ENCODE measurements at places on chromosomes 11 and 22. TPM values are rescaled to one million over a fixed set of nuclear protein-coding genes. Genes with fewer than 3 reads are reported as not detected.

MYBPC3 gene
- 0.15 TPM for polyA plus RNA-seq

OR51E2 gene
- polyA plus RNA-seq = 0.26 TPM

GDPD4 gene
- polyA plus RNA-seq = 0.44 TPM

CUL5 gene
- 27.6 TPM for polyA plus RNA-seq

NPAT gene
- 12.2 TPM for polyA plus RNA-seq

NPTXR gene
- polyA plus RNA-seq = 94.0 TPM

BCR gene
- 88.1 TPM for polyA plus RNA-seq

All from spinal cord (tissue), 10 donors.